ENCODE measurements at places on chromosomes 4 and X.

- no peaks in the 10 kb centered on the region for H3K4me1 ChIP-seq
- H3K4me3 ChIP-seq, result no peak overlapping the region
- no peaks in the 10 kb centered on the region for H3K27me3 ChIP-seq
- H3K36me3 ChIP-seq, result no peaks in the 10 kb centered on the region
- no peak overlapping the region for H3K27ac ChIP-seq
- DNase-seq, result no peak
Measured at GRCh38 chrX:32293962-32294700, 917.2 kb downstream of the DMD start.

DNA sequence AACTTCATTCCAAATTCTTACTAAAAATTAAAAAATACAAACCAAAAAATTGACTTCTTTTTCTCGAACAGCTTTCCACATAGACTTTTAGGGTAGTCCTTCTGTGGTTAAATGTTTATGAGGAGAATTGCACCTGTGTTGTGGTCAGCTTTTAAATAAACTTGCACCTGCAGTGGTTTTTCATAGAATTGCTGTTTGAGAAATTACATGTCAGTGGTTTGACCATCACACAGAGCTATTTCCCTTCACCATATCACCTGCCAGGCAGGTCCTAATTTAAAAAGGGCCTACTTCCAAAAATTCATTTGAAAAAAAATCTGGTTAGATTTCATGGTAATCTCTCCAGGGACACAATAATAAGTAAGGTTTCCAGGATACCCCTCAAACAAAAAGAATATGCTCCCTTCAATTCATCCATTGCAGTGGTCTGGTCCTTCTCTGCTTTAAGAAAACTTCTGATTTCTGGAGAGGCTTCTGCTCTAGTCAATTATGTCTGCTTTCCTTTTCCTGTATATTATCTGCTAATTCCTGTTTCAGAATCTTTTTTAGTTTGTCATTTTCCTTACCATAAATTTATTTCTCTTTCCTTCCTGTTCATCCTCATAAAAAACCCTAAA is 9.8 kb upstream of the UTP3 start:
- no peaks in the 10 kb centered on the region for H3K4me1 ChIP-seq
- no peak for DNase-seq
- H3K27me3 ChIP-seq, result peaks cover 19% of the 10 kb centered on the region
- no peak overlapping the region for H3K27ac ChIP-seq

DNA sequence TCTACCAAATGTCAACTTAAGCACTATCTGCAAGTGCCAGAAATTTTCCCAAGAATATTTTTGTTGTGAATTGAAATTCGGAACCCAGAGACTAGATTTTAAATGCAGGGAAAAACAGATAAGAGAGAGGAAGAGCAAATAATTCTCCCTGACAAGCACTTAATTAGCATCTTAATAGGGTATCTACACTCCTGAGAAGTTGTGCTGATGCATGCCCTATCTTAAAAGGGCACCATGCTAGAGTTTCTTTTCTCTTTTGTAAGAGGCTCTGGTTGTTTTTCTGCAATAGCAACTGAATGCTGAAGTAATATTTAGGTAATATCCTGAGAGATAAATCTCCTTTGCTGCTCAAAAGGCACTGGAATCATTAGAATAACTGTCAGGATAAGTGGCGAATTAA is 139.9 kb upstream of the UGT8 start:
- H3K27ac ChIP-seq, result no peak overlapping the region
- H3K4me3 ChIP-seq, result no peak overlapping the region
- no peaks in the 10 kb centered on the region for H3K27me3 ChIP-seq

DNA sequence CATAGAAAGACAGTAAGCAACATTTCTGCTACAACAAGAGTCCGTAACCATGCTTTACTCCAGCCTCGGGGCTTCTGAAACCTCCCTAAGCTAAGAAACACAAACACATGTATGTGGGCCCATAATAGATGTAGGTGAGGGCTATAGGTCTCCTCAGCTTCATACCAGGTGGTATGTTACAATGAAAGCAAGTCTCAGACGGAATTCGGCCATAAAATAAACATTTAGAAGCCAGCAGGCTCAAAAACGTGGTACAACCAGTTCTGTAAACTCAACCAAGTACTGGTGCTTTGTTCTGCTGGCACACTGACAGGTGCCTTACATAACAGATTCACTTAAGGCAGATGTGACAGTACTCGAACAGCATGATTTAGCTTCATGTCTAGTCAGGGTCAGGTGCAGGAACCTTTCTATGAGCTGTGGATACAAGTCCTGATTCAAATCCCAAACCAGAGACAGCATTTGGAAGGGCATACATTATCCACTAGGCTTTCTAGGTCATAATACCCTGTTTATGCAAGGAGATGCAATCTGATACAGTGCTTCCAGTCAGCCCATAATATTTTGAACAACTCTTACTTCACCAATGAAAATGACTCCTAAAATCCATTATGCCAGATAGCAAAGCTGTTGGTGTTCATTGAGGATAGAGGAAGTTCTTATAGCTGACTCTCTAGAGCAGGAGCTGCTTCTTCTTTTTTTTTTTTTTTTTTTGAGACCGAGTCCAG is 113.8 kb upstream of the ENPP6 start:
- no peak for DNase-seq
- peaks cover 2% of the 10 kb centered on the region for H3K4me1 ChIP-seq
- H3K4me3 ChIP-seq, result no peak overlapping the region
- H3K27me3 ChIP-seq, result no peaks in the 10 kb centered on the region

DNA sequence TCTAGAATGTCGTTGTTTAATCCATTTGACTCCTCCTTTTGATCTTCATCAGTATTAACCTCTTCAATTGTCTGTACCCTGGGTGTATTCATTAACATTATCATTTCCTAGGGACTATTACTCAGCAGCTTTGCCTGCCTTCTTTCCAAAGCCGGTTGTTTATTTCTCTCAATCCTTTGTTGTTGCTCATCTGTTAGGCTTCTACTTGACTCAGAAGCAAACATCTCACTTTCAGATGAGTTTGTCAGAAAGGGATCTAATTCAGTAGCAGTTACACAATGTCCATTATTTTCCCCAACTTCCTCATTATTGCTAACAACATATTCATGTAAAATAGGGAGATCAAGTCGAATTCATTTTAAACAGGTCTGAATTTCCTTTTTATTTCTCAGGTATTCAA is 22.1 kb upstream of the HSD17B10 start:
- H3K4me1 ChIP-seq, result no peaks in the 10 kb centered on the region
- H3K4me3 ChIP-seq, result no peak overlapping the region
- H3K36me3 ChIP-seq, result no peaks in the 10 kb centered on the region
- no peak overlapping the region for H3K27ac ChIP-seq
- H3K27me3 ChIP-seq, result no peaks in the 10 kb centered on the region

- DNase-seq, result no peak
- no peak overlapping the region for H3K4me3 ChIP-seq
- H3K27me3 ChIP-seq, result no peaks in the 10 kb centered on the region
- H3K36me3 ChIP-seq, result no peaks in the 10 kb centered on the region
- no peak overlapping the region for H3K27ac ChIP-seq
Measured at GRCh38 chrX:101080326-101081124, 1.8 kb downstream of the TMEM35A start.

DNA sequence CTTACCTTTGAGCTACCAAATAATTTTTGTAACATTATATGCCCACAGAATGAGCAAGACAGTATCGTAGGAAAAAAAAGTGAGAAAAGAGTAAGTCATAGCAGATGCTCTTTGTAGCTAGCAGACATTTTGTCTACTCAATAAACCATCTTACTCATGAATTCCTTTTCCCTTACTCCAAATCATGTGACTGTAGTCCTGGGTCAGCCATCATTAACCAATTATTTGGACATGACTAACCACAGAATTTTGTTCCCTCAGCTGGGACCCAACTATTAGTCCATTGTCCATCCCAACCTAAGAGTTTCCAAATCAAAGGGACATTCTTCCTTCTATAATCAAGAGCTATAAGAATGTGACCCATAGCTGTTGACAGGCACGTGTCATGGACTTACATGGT is 11.4 kb downstream of the UBE2D3 start:
- no peaks in the 10 kb centered on the region for H3K27me3 ChIP-seq
- no peak overlapping the region for H3K4me3 ChIP-seq
- H3K36me3 ChIP-seq, result no peaks in the 10 kb centered on the region
- peak; percentile 6 for DNase-seq

GRCh38 chrX:133364196-133364595 is 51.1 kb downstream of the GPC4 start:
- peaks cover 7% of the 10 kb centered on the region for H3K4me1 ChIP-seq
- H3K27me3 ChIP-seq, result no peaks in the 10 kb centered on the region
- H3K36me3 ChIP-seq, result no peaks in the 10 kb centered on the region
- H3K27ac ChIP-seq, result no peak overlapping the region
- no peak for DNase-seq
- H3K4me3 ChIP-seq, result no peak overlapping the region

DNA sequence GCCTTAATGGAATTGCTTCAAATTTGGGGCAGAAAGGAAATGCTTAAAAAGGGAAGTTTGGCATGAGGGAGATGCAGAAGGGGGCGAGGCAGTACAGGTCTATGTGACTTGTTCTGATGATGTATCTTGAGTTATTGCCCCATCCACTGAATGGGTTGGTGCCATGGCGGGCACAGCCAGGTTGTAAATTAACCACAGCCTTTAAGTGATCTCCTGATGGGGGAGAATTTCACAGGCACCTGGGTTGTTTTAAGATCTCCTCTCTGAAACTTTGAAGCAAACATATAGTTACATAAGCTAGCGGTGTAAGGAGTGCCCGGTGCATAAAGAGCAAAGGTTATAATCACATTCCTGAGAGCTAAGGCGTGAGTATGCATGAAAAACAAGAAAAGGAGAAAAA is 37.0 kb downstream of the NPY5R start:
- H3K27me3 ChIP-seq, result no peaks in the 10 kb centered on the region
- no peak overlapping the region for H3K4me3 ChIP-seq
- no peaks in the 10 kb centered on the region for H3K36me3 ChIP-seq
- no peak overlapping the region for H3K27ac ChIP-seq
- H3K4me1 ChIP-seq, result no peaks in the 10 kb centered on the region

DNA sequence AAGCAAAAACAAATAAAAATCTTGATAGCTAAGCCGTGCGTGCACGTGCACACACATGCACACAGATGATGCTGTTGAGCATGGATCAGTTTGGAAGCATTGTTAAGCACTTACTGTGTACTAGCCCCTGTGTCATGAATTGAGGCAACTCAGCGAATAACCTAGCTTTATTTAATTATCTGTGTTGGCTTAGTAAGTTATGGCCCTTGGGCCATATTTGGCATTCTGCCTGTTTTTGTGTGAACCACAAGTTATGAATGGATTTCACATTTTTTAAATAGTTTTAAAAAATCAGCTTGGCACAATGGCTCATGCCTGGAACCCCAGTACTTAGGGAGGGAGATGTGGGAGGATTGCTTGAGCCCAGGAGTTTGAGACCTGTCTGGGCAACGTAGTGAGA is 113.6 kb upstream of the CBLL2 start:
- no peaks in the 10 kb centered on the region for H3K27me3 ChIP-seq
- no peaks in the 10 kb centered on the region for H3K4me1 ChIP-seq
- H3K4me3 ChIP-seq, result no peak overlapping the region
- DNase-seq, result no peak
- no peak overlapping the region for H3K27ac ChIP-seq

DNA sequence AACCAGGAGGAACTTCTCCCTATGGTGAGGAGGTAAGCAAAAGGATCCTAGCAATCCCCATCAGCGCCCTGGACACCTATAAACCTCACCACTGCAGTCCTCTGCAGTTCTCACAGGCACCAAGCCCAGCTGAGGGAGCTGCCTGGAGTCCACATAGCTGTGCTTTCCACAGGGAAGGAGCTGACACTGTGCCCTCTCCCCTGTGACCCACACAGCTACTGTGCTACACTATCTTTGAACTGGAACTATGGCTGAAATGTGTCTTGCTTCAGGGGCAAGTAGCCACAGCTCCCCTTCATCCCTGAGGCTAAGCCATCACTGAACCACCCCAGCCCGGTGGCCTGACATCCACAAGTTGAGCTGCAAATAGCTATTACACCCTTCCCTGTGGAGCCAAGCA is 208.5 kb upstream of the RPL34 start:
- no peak overlapping the region for H3K27ac ChIP-seq
- H3K27me3 ChIP-seq, result no peaks in the 10 kb centered on the region
- no peak overlapping the region for H3K4me3 ChIP-seq
- no peaks in the 10 kb centered on the region for H3K36me3 ChIP-seq
- no peak for DNase-seq
- H3K4me1 ChIP-seq, result peaks cover 6% of the 10 kb centered on the region

DNA sequence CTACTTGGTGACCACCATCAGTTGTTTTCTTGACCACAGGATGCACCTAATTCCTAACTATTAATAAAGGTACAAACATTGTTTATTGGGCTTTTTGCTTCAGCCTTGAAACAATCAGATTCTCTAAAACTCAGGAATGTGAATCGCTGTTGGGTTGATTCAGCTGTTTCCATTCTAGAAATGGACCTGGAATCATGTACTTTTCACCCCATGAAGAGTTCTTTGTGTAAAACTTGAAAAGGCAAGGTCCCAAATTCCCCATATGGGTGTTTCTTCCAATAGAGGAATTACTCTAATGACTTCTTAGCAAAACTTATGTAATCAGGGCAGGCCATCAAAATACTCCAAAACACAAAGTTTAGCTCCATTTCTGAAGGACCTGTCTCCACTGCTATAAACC is 7.4 kb downstream of the AFAP1 start:
- DNase-seq, result no peak
- H3K27ac ChIP-seq, result no peak overlapping the region

DNA sequence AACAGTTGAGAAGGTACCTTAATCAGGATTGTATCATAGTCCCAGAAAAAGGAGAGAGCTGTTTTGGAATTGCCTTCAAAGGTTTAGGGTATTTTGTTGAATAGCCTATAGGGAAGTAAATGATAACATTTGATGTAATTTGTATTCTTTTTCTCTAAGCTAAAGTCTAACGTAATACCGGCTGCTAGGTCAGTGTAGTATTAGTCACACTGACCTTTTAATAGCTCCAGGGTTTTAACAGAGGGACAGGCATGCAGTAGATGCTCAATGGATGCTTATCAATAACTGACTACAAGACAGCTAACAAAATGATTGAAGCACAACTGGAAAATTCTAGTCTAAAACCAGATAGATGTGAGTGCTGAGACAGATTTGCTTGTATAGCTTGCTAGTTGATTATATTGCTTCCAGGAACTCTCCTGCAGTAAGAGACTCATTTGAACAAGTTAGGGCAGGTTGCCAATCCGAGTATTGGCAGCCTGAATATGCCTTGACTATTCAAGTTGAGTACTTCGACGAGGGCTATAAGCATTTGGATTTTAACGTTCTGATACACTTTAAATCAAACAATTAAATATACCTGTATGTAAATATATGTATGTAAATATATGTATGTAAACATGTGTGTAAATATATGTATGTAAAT is 16.5 kb upstream of the PNPLA4 start:
- H3K4me1 ChIP-seq, result no peaks in the 10 kb centered on the region
- no peak overlapping the region for H3K27ac ChIP-seq
- no peak overlapping the region for H3K4me3 ChIP-seq
- H3K27me3 ChIP-seq, result no peaks in the 10 kb centered on the region
- H3K36me3 ChIP-seq, result no peaks in the 10 kb centered on the region
- no peak for DNase-seq

DNA sequence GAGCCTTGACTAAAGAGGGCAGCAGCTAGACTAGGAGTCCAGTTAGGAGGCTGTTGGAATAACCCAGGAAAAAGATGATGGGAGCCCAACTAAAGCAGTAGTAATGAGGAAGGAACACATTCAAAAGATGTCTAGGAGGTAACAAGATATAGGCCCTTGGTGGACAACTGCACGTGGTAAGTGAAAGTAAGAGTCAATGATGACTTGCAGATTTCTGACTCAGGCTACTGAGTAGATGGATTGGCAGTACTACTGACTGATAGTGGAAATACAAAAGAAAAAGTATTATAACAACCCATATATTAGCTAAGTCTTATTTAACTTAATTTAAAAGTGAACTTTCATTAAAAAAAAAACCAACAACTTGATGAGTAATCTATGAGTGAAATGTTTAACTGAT is 74.0 kb downstream of the PAK3 start:
- H3K27ac ChIP-seq, result no peak overlapping the region
- H3K4me3 ChIP-seq, result no peak overlapping the region
- H3K36me3 ChIP-seq, result no peaks in the 10 kb centered on the region

Data from neuronal stem cell (in vitro differentiated cells).